Stimulated activated CD8-positive, alpha-beta memory T cell treated with anti-CD3 and anti-CD28 coated beads, Interleukin-15, amount 100 ng/mL, for 1 hour (primary cell): ENCODE measurements at places on chromosomes 2 and 18.

- no peak for DNase-seq
Observed at GRCh38 chr2:26666671-26667070, 25.5 kb upstream of the CIB4 start.

- DNase-seq, result no peak
Observed at GRCh38 chr18:45978084-45978483, 11.0 kb upstream of the EPG5 start.

DNA sequence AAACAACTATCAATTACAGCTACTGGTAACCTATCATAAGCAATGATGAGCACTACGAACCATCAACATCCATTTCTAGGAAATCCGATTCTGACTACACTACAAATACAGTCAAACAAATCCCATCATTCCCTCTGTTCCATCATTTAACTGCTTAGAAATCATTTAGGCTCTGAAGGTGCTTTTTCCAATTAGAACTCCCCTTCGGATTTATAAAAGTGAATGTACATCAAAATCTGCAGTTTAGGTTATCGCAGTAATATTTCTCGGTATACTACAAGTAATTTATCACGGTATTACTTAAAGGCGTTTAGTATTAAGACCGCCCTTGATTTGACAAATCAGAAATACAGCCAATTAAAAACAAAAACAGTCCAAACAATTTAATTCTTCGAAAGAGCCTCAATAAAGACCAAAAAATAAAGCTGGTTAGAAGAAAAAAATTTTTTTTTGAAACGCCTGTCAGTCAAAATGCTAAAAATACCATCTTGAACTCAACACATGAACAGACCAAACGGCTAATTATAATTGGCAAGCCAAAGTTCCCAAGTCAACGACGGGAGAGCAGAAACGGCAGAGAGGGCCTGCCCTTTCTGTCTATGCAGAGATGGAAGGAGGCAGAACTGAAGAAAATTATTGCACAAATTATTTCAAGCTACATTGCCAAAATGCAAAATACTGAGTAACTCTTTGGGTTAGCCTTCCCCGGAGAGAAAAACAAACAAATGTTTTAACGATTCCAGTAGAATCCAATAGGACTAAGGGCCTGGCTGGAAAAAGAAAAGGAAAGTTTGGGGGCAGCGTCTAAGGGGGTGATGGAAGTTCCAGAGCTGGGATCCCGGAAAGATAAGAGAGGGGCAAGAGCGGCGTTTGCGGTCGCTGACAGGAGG, 1.2 kb downstream of the VPS54 start:
- no peak for DNase-seq

GRCh38 chr2:128772671-128773070, 454.0 kb upstream of the HS6ST1 start:
- no peak for DNase-seq

DNA sequence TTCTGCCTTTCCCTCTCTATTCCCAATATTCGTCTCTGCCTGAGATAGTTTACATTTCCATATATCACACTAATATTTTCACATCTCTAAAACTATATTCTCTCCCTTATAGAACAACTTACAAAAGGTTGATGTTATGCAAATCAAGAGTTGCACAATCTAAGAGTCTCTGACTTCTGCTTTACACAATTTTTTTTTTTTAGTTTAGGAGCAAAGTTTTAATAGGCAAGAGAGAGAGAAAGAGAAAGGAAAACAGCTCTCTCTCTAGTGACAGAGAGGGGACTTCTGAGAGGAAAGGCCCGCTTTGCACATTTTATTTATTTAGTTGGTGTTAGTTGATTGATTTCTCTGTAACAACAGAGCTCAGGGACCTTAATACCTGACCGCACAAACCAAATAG, 380.2 kb downstream of the TXNL1 start:
- no peak for DNase-seq

- DNase-seq, result no peak
Observed at GRCh38 chr2:110731064-110731463, 1.3 kb upstream of the ACOXL start.

DNA sequence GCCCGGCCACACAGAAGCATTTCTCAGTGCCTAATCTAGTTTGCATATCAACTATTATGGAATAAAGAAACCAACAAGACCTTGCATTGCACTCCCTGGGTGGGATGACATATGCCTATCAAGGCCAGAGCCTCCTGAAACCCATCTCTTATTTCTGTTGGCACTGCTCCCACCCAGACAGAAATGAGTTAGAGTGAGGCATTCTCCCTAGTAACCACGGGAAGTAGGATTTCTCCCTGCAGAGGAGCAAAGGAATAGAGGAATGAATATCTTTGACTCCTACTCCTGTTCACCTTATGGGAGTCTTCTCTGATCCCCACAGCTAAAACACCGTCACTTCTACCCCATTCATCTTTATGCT, 24.2 kb upstream of the SCYGR1 start:
- DNase-seq, result no peak

GRCh38 chr2:1594373-1595171, 149.7 kb downstream of the PXDN start:
- no peak for DNase-seq

DNA sequence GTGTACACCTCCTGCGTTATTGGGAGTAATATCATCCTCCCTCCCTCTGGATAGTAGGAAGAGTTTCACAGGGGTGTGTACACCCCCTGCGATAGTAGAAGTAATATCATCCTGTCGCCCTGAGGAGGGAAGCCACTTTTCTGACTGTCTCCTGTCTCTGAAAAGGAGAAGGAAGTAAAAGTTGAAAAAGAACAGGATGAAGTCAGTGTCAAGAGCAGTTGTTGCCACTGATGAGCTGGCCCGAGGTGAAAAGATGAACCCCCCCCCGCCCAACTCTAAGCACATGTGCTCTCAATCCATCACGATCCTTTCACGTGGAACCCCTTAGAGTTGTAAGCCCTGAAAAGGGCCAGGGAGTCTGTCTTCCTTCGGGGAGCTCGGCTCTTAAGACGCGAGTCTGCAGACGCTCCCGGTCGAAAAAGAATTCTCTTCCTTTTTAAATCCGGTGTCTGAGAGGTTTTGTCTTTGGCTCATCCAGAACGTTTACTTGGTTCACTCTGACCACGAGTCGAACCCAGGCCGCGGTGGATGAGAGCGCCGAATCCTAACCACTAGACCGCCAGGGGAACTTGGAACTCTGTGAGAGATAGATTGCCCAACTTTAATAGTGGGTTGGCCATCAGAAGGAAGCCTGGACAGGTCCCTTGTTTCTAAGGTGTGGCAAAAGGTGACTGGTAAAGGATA, 22.4 kb upstream of the NAGK start:
- DNase-seq, result no peak

DNA sequence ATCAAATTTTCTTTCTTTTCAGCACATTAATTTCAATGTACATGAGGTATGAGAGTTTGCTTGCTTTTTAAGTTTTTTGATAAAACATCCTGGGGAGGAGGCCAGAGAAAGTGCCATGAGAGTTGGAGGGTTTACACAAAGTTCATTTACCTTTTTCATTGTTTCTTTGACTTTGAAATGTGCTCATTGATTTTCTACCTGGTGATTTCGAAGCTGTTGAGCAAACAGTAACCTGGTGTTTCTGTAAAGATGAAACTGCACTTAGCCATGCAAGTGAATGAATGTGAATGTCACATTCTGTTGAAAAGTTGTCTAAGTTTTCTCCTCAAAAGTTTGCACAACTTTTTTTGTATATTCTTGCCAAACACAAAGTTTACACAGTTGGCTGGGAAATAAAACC, 797.0 kb downstream of the METTL4 start:
- no peak for DNase-seq

- DNase-seq, result no peak
Observed at GRCh38 chr2:191839918-191840804, 6.7 kb downstream of the CAVIN2 start.

- DNase-seq, result no peak
Observed at GRCh38 chr2:105796791-105797190, 52.1 kb downstream of the NCK2 start.

DNA sequence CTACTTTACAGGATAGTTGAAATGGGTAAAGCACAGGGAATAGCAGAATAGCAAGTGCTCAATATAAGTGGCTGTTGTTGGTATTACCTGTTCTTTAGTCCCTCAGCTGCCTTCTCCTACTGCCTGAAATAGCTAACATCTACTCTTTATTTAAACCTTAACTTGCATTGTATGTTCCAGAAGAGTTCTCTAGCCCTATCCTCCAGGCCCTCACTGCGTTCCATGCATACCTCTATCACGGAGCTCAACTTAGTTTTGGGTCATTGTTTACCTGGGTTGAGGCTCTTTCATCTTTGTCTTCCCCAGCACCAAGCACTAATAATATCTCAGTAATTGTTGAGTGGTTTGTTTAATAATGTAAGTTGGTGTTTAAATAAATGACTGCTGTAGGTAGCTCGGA, 242.2 kb upstream of the FANCL start:
- no peak for DNase-seq

- no peak for DNase-seq
Observed at GRCh38 chr2:164388511-164388910, 232.8 kb downstream of the GRB14 start.

DNA sequence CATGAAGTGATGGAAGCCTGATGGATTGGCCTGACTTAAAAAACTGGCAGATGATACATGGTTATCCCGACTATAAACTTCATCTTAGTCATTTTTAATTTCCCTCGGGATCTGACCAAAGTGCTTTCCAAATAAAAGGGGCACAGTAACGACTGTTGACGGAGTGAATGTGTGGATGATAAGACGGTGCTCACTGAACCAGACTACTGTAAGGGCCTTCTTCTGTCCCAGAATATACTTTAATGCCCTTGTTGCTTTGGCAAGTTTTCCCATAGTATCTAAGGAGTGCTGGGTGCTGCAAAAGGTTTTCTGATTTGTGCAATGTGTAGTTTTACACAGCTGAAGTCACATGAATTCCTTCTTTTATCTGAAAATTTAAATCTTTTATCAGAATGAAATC, 373.5 kb downstream of the DSEL start:
- DNase-seq, result no peak

GRCh38 chr2:127121776-127122176, 14.8 kb upstream of the BIN1 start:
- DNase-seq, result no peak

DNA sequence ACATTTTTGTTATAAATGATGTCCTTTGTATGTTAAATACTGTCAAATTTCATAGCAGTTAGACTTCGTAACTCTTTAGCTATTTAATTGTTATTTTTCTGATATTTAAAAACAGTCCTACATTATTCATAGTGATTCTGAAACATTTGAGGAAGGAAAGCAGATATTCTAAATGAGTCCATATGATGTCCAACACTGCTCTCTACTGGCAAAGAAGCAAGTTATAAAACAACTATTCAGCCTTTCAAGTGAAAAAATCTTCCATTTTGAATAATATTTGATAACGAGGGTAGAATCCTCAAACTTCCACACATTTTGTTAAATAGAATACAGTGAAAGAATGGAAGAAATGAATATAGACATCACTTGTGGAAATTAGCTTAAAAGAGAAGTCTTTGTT, 220.8 kb downstream of the GULP1 start:
- no peak for DNase-seq

- DNase-seq, result no peak
Observed at GRCh38 chr2:67984600-67984999, 78.2 kb downstream of the C1D start.

GRCh38 chr2:188285049-188285448, 6.6 kb upstream of the GULP1 start:
- no peak for DNase-seq

DNA sequence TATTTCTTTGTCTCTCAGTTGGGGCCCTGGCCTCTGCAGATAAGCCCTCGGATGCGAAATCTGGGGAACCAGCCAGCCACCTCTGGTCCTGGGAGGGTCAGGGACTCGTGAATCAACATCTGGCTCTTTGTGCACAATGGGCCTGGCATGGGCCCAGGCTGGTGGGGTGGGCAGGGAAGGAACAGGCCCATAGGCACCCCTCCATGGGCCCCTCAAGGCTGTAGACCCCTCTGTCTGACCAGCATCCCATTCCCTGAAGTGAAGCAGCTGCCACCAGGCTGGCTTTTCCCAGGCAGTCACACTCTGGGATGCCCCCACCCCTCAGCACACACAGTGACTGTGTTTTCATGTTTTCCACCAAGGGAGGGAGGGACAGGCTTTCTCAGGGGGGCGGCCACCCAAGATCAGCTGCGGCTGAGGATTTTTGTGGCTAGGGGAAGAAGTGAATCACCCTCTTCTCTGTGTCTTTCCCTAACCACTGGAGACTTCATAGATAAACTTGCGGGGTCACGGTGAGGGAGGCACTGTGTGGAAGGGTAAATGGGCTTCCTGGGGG, 166.0 kb downstream of the AGAP1 start:
- no peak for DNase-seq

GRCh38 chr2:177118636-177119035, 94.0 kb upstream of the HNRNPA3 start:
- DNase-seq, result no peak

DNA sequence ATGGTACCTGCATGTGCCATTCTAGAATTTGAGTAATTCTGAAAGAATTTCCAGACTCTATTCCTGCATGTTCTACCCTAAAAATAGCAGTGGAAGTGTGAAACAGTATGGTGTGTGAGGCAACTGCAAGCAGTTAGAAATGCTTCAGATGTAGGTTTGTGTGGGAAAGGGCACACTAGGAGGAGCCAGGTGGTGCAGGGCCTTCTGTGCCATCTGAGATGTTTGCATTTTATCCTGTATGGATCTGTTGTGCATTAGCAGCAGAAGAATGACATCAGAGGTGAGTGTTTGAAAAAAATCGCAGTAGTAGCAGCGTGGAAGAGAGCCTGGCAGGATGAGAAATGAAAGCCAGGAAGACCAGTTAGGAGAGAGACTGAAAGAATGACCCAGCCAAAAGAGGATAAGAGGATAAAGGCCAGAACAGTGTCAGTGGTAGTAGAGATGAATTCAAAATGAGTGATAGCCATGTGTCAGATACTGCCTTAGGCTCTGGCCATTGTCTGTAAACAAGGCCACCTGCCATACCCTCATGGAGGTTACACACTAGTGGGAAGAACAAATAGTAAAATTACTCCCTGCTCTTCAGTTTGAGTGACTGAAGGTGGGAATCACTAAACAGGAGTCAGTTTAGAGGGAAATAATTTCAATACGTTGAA, 142.2 kb downstream of the PKP4 start:
- DNase-seq, result no peak

GRCh38 chr2:119489232-119489952, 34.9 kb downstream of the SCTR start:
- no peak for DNase-seq

DNA sequence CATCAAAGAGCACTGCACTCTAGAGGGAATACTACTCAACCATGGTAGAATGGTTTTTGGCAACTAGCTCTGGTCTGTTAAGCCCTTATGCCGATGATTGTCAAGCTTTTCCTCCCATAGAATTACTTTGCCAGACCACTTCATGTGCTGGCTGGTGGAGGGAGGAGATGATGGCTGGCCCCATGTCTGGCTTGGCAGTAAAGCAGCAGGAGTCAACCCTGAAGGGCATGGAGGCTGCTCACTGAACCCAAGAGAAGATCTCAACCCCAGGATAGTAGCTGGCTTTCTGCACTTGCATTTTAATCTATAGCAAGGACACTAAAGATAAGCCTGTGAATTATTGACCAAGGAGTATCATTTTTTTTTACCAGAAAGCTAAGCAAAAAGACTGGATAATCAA, 309.9 kb downstream of the PIEZO2 start:
- DNase-seq, result no peak

GRCh38 chr2:85935746-85936208, 47.0 kb upstream of the ST3GAL5 start:
- DNase-seq, result no peak

- no peak for DNase-seq
Observed at GRCh38 chr2:19580264-19580663, 221.8 kb upstream of the OSR1 start.

GRCh38 chr2:2547451-2547850, 216.4 kb upstream of the MYT1L start:
- no peak for DNase-seq
